NCI-H146 (cell line): ENCODE measurements at places on chromosomes 3 and 15.

- no peak for DNase-seq
Observed at GRCh38 chr15:78179286-78179840, 30.2 kb downstream of the IDH3A start.

DNA sequence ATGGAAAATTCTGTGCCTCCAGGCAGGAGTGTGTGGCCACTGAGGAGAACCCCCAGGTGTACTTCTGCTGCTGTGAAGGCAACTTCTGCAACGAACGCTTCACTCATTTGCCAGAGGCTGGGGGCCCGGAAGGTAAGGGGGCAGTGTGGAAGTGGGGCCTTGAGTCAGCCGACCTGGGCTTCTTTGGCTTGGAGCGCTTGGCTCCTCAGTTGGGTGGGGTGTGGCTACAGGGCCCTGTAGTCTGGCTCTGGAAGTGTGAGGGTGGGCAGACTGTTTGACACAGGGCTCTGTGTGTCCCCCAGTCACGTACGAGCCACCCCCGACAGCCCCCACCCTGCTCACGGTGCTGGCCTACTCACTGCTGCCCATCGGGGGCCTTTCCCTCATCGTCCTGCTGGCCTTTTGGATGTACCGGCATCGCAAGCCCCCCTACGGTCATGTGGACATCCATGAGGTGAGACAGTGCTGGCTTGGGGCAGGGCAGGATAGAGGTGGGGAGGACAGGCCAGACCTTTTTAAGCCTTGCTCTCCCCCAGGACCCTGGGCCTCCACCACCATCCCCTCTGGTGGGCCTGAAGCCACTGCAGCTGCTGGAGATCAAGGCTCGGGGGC, 18.2 kb upstream of the EXOG start:
- no peak for DNase-seq

DNA sequence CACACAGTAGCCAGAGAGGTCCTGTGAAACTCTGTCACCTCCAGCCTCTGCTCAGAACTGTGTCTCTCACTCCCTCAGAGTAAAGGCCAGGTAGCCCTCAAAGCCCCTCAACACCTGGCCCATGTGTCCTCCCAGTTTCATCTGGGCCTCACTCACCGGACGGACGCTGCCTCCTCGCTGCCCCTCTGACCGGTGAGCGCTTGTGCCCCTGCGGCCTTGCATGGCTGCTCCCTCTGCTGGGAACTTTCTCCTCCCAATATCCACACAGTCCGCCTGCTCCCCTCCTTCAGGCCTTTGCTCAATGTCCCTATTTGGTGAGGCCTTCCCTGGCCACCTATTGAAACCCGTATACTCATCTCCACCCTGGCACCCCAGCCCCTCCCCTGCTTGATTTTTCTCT, 36.8 kb upstream of the TRH start:
- DNase-seq, result no peak

- DNase-seq, result no peak
Observed at GRCh38 chr3:195073866-195074860, 196.8 kb downstream of the XXYLT1 start.

GRCh38 chr3:80017369-80017768, 249.6 kb upstream of the ROBO1 start:
- no peak for DNase-seq

DNA sequence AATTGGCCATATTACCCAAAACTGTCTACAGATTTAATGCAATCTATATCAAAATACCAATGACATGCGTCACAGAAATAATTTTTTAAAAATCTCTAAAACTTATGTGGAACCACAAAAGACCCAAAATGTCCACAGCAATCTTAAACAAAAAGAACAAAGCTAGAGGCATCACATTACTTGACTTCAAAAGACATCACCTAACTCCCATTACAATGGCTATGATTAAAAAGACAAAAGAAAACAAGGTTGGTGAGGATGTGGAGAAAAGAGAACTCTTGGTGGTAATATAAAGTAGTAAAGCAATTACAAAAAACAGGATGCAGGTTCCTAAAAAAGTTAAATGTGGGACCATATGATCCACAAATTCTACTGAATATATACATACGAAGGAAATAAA, 187.6 kb upstream of the CNTN6 start:
- DNase-seq, result no peak

GRCh38 chr3:76685858-76686257, 354.0 kb upstream of the ROBO2 start:
- no peak for DNase-seq

DNA sequence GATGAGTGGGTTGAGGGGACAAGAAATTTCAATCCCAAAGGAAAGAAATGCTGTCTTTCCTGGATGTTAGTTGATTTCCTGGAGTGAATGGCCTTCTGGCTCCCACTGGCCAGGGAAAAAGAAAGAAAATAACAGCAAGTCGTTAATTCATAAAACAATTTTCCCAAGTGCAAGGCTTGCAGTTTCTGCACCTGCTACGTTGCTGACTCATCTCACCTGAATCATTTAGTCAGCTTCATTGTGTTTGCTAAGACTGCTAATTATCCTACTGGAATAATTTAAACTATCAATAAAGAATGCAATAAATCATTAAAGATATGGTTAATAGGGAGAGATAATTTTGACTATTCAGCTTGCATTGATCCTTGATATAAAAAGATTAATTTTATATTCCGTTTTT, 387.6 kb downstream of the ROBO2 start:
- peak; percentile 77 for DNase-seq

DNA sequence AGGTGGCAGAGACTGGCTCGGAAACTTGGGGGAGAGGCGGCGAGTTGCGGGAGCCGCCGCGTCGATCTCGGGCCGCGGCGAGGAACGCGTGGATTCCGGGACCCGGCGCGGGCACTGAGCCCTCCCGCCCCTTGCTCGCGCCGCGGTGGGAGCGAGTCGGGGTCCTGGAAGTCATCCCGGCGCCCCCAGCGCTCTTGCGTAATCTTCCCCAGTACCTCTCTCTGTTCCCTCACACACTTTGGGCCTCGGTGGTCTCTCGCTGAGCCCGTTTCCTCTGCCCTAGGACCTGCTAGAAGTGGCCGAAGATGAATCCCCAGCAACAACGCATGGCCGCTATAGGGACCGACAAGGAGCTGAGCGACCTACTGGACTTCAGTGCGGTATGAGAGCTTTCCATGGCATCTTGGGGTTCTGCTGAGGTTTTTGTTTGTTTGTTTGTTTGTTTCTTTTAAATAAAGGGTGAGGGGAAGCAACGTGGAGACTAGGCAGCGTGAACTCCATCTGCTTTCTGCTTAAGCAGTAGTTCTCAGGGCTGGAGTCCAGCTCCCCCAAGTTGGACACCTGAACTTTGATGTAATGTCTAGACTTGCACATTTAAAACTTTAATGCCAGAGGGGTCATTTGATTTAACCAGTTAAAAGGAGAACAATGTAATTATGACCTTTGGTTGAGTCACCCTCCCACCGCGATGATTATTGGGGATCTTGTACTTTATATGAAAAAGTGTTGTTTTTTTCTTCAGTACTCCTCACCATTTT, 1.3 kb downstream of the TCF12 start:
- peak; percentile 37 for DNase-seq

- no peak for DNase-seq
Observed at GRCh38 chr3:141237701-141238521, 6.3 kb downstream of the PXYLP1 start.

DNA sequence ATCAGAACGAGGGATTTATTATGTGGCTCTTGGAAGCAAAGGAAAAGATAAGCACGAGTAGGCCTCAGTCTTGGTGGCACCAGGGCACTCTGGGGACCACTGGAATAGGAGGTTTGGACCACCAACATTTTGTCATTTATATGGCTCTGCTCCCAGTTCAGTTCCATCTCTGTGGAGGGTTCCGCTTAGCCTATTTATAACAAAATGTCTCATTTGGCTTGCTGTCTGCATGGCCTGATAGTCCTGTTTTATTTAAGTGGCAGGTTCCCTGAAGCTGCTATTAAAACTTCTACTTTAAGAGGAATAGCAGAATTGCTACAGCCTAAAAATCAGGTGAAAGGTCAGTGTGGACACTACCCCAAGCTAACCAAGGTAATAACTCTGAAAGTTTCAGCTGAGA, 27.2 kb downstream of the MAP2K5 start:
- no peak for DNase-seq

DNA sequence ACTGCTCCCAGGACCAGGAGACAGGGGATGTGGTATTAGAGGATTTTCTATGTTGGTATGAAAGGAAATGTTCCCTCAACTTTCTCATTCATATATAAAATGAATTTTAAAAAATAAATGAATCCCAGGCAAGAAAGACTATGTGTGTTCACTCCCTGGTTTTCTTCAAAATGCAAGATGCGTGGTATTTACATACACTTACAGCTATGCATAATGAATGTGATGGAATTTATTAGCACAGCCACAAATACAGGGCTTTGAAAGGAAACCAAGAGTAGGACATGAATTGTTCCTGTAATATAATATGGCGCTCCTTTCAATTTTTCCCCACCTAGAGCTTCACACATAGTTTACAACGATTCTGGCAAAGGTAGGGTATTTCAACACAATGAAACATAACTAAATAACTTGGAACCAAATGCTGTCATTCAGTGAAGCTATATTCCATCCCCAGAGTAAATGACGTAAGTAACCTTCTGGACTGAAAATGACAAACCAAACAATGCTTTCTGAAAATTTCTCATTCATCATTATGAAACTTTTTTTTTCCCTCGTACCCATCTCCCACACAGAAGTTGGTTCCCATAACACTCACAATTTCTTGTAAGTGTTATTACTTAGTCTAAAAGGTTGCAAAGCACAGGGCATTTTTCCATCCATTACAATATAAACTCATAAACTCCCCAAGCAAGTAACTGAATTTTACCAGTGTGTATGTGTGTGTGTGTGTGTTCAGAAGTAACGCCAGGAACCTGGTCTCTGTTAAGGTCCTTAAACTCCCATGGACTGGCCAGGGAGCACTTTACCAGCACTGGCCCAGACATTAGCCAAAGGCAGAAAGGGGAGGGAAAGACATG, 41.8 kb downstream of the CBLB start:
- DNase-seq, result no peak

DNA sequence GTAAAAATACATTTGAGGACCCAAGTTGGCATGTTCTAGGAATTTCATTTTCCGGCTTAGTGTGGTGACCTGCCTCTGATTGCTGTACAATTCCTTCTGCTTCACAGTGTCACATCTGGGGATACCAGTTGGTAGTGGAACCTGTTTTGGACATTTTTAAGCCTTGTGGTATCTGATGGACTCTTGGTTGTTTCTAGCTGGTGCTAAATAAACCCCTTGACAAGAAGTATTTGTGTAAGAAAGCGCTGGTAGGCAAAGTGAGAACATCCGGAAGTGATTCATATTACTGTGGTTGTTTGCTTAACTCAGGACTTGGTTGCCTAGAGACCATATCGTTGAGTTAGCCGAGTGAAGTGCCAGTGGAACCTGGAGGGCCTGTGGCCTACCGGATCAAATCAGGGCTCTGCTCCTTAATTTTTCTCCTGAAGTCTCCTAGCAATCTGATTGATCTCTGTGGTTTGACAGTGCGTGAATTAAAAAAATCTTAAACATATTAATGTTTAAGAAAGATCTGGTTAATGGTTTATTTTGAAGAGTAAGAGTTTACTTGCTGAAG, 12.8 kb downstream of the IQGAP1 start:
- peak; percentile 65 for DNase-seq

GRCh38 chr3:74351213-74351612, 263.2 kb downstream of the CNTN3 start:
- DNase-seq, result no peak

DNA sequence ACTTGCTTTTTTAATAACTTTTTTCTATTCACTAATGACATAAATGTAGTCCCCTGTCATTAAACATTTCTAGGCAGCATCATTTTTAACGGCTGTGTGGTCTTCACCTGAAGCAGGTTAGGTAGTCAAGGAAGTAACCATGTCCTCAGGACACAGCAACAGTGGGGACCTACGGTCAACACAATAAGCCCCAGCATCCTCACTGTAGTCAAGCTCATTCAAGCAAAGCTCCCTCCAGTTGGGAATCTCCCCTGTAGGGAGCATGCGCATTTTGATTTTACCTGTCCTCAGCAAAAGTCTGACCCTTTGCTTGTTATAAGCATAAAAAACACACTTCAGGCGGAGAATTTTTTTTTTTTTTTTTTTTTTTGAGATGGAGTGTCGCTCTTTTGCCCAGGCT, 151.4 kb downstream of the SHQ1 start:
- DNase-seq, result no peak

GRCh38 chr15:57751177-57751800, 44.8 kb downstream of the POLR2M start:
- no peak for DNase-seq

- no peak for DNase-seq
Observed at GRCh38 chr3:194797555-194798250, 112.0 kb downstream of the FAM43A start.

DNA sequence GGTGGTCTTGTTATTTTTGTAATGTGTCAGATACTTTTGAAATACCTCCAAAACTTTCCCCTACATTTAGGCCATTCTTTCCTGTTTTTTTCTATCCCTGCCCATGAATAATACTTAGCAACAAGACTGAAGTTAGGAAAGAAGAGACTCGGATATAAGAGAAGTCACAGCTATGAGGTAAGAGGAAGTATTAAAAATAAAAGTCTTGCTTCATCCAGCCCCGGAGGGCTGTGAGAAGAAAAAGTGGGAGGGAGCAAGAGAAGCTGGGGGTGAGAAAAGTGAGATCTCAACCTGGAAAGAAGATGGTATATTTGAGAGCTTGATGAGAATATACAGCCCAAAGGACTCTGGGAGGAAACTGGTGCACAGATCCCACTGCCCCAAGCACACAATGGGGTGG, 213.5 kb upstream of the CDIN1 start:
- DNase-seq, result no peak

DNA sequence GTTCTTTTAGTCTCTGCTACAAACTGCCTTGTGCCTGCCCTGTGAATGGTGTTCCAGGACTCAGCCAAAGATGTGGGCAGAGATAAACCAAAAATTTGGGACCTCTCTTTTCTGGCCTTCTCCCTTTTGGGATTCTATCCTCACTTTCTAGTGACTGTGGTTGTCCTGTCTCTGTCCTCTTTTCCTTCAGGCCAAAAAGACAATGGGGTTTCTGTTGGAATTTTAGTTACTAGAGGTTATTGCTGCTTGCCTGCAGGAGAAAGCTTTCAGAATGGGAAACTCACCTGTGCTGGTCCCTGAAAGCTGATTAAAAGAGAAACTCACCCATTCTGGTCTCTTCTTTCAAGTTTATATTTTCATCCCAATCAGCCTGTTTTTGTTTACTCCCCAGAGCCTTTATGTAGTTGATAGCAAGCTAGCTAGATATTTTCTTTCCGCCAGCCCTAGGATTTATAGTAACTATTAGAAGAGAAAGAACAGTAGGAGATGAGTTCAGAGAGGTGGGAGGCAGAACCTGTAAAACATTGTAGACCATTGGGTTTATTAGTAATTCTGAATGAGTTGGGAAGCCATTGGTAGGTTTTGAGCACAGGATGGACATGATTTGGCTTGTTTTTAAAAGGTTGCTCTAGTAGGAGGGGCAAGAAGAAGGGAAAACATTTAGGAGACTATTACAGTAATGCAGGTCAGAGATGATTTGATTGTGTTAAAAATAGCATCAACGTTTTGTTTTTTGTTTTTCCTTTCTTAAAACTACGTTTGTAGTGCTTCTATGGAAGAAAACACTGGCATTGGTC, 138.9 kb downstream of the TCF12 start:
- DNase-seq, result no peak
